ENCODE measurements at places on chromosomes 6 and 20.

GRCh38 chr6:54431466-54431865 is 123.2 kb downstream of the TINAG start:
- no peak for DNase-seq

GRCh38 chr6:53476964-53477363 is 67.9 kb downstream of the GCLC start:
- no peak for DNase-seq

GRCh38 chr20:34461779-34462087 is 54.5 kb upstream of the DYNLRB1 start:
- DNase-seq = no peak

- no peak for DNase-seq
Observed at GRCh38 chr20:53559816-53560215, 33.8 kb downstream of the ZNF217 start.

- peak; percentile 92 for DNase-seq
Observed at GRCh38 chr6:44000164-44000842, 126.9 kb downstream of the MRPL14 start.

All from endodermal cell (in vitro differentiated cells).